Stimulated activated CD4-positive, alpha-beta T cell treated with anti-CD3 and anti-CD28 coated beads, Interleukin-15, amount 100 ng/mL, for 1 hour (primary cell): ENCODE measurements at places on chromosomes 6 and 20.

DNA sequence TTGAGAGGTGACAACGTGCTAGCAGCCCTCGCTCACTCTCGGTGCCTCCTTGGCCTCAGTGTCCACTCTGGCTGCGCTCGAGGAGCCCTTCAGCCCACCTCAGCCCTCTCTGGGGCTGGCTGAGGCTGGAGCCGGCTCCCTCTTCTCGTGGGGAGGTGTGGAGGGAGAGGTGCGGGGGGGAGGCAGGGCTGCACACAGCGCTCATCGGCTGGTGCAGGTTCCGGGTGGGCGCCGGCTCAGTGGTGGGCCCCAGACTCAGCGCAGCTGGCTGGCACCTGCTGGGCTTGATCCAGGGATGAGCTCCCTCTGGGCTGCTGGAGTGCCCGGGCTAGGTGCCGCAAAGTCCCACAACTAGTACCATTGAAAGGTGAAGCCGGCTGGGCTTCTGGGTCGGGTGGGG, 957.8 kb upstream of the GJE1 start:
- DNase-seq = no peak

- DNase-seq = no peak
Observed at GRCh38 chr6:130116273-130116672, 97.9 kb downstream of the L3MBTL3 start.

GRCh38 chr20:63003546-63003945, 3.2 kb downstream of the BHLHE23 start:
- no peak for DNase-seq

DNA sequence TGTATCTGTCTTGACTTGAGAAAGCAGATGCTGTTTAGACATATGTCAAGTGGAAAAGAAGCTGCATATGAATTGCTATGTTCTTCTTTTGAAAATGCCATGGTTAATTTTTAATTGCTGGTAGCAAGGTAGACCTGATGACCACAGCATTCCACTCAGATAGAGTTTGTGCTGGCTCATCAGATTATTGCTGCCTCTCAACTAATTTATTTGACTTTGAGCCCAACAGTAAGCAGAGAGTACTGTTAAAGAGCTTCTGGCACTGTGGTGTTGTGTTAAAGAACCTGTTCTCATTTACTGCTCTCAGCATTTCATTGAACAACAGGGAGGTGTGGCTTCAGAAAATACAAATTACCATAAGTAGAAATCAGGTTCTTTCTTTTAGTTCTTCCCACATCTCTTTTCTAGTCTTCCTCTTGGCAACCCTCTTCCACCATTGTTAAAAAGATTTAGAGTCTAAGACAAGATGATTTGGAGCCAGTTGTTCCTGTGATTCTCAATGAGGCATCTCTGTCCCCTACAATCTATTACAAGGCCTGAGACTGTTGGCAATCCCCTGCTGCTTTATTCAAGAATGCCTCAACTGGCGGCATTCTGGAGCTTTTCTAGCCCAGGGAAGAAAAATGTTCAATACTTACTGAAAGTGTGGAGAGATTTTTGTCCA, 967.6 kb upstream of the GJE1 start:
- DNase-seq = no peak

DNA sequence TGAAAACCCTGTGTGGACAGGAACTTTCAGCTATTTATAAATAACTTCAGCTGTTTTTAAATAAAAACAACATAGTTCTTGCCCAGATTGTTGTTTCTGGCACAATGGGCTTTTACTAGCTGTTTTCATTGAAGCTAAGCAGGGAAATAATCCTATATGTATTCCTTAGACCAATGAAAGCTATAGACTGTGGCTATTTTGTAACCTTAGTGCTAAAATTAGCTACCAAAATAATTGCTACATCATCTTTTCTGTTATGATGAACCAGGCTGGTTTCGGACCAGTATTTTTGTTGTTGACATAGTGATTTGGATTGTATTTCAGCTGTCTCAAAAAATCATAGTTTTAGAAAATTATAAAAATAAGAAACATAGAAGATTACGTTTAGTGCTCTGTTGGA, 13.7 kb downstream of the PHF3 start:
- no peak for DNase-seq

- DNase-seq = no peak
Observed at GRCh38 chr6:45075246-45075645, 252.9 kb upstream of the RUNX2 start.

GRCh38 chr20:3248993-3249347, 10.0 kb upstream of the SLC4A11 start:
- no peak for DNase-seq

DNA sequence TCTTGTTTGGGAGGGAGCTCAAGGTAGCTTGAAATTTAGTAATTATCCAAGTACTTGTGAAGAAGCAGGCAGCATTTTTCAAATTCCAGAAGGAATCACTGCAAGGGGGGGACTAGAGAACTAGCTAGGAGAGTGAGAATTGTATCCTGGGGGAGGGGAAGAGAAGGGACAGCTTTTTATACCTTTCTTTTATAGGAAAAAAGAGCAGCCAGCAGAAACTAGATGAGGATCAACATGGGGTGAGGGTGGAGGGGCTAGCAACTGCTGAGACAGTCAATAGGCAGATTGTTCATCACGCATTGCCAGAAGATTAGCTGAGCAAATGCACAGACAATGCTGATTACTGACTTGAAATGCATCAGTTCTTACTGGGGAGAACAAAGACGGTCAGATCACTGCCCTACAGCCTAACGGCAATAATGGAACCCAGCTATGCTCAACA, 514.3 kb upstream of the CITED2 start:
- DNase-seq = no peak

GRCh38 chr6:156402227-156402626, 375.0 kb upstream of the ARID1B start:
- no peak for DNase-seq

GRCh38 chr20:47139934-47140535, 216.5 kb downstream of the ZMYND8 start:
- DNase-seq = no peak

DNA sequence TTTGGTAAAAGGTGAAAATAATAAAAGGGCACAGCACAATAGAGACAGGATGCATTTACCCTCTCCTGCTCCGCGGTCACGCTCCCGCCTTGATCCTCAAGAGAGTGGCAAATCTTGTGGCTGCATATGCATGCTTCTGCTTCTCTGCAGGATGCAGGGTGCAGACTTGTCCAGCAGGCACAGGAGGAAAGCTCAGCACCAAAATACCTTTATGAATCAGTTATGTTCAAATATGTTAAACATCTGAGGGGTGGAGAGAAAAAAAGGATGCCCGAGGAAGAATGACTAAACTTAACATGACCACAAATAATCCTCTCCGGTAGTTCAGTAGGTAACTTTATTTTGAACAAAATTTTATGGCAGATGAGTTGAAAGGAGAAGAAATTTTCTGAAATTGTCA, 366.1 kb upstream of the SOX4 start:
- DNase-seq = no peak

DNA sequence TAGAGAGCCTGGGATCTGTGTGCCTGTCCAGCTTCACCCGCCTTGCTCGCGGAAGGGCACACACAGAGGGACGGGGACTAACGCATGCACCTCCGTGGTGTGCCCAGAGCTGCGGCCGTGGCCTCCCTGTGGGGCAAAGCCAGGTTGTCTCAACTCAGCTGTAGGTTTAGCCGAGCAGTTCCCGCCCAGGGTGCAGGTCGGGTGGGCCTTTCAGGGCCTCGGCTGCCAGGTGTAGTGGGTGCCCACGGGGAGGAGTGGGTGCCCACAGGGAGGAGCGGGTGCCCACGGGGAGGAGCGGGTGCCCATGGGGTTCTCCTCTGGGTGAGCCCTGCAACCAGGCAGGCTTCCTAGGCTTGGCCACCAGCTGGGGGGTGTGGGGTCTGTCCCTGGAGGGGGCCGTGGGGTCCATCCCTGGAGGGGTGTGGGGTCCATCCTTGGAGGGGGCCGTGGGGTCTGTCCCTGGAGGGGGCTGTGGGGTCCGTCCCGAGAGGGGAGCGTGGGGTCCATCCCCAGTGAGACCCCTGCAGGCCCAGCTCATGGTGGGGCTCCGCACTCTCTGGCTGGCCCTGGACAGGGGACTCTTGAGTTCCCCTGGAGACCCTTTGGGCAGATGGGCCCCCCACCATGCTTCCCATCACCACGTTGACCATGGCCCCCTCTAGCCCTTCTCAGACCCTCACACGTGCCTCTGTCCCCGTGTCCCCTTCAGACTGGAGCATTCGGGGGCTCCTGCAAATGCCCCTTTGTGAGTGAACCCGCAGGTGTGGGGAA, 37.8 kb upstream of the CHRNA4 start:
- DNase-seq = no peak

DNA sequence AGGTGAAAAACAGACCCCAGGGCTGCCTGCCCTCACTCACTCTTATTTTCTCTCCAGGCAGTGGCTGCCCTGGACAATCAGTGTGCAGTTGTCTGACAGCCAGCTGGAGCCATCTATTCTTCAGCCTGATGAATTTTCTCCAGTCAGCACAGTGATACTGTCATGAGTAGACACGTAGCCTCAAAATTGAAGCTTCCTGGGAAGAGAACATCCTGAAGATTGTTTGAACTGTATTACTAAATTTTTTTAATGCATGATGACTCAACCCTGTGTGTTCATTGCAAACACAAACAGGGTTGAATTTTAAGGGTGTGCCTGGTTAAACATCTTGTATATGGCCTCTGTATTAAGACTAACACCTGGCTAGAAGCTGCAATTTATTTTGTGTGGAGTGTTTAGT, 49.8 kb upstream of the STXBP5 start:
- no peak for DNase-seq

DNA sequence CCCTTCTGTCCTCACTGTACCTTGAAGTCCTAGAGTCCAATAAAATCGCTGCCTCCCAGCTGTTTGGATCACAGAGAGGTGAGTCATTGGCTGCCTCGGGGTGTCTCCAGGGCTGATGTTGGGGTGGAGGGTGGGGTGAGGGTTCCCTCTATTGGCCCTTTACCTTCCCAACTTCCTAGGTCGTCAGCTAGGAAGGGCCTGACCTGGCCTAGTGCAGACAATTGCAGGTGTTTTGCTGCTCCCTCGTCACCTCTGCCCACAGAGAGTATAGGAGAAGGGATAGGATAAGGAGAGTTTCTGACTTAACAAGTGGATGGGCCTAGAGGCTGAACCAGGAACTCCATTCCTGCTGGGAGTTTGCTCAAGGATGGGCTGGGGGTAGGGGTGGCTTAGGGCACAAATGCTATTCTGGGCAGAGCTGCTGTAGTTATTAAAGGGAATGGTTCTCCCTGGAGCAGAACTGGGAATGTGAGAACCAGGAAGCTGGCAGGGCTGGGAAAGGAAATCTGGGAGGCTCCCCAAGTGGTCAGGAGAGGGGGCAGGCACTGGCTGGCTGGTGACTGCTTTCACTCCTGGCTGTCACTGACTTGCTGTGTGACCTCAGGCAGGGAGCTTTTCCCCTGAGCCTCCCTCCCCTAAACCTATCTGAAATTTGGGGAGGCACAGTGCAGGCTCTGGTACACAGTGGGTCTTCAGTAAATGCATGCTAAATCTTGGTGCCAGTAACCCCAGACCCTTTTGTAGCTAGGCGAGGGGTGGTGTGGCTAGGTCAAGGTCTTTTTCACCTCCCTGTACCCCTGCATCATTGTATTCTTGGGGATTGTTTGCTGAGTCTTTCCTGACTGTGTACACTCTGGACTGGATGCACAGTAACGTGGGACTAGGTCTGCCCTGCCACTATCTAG, 1.5 kb downstream of the TP53INP2 start:
- no peak for DNase-seq

DNA sequence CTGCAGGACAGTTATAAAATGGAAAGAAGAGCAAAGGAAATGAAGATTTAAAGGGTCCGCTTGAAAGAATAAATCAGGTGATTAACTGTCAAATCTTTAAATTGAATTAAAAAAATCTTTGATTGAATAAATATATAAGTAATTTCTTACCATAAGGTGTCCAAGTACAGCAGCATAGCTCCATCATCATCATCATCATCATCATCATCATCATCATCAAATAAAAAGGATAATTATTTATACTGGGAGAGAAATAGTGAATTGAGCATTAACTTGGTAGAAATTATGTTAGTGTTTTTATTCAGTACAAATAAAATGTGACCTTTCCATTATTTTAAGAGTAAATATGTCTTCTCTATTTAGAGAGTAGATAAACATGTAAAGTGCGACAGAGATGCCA, 745.6 kb upstream of the MARCKS start:
- DNase-seq = no peak

DNA sequence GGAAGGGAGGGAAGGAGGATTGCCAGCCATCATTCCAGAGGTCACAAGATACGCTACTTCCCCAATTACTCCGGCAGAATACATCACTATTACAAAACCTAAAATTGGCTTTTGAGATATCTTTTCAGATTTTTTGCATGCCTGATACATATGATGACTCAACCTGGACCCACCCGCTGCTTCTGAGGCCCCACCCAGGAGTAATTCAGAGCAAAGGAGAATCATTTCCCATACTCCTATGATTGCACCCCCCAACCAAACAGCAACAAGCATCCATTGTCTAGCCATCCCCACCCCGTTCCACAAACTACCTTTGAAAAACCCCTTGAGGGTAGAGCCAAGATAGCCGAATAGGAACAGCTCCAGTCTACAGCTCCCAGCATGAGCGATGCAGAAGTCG, 163.5 kb upstream of the GJE1 start:
- no peak for DNase-seq

- no peak for DNase-seq
Observed at GRCh38 chr6:152428126-152428525, 209.0 kb downstream of the SYNE1 start.

GRCh38 chr6:56002336-56002735, 126.9 kb upstream of the BMP5 start:
- DNase-seq = no peak

DNA sequence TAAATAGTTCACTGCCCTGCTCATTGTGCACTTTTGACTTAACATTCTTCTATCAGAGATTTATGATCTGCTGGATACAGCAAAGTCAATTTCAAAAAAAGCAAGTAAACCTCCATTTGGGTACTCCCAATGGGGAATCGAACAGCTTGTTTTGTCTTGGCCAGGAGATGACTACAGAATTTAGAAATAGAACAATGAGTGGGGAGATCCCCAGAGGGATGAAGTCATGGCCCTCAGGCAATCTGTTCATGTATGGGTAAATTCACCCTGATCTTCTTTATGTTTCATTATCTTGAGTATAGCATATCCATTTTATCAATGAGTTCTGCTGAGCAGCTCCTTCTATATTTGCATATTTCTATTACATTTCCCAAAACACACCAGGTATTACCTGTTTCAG, 1681.9 kb downstream of the HACE1 start:
- no peak for DNase-seq

GRCh38 chr6:18323935-18324705, 59.8 kb upstream of the DEK start:
- DNase-seq = no peak

DNA sequence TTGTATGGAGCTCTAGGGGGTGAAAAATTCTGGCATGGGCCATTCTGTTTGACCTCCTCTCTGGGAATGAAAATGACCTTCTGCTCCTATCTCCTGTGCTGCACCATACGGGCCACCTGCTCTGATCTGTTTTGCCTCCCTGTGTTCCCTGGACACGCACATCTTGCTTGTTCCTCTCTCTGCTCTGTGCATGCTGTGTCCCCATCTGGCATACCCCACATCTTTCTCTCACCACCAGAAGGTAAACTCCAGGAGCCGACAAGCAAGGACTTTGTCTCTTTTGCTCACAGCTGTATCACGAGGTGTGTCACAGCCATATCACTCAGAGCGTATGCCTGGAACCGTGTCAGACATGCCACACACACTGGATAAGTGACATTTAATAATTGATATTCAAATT, 208.4 kb upstream of the DTNBP1 start:
- DNase-seq = no peak
